ENCODE measurements at places on chromosomes 12 and 14.

DNA sequence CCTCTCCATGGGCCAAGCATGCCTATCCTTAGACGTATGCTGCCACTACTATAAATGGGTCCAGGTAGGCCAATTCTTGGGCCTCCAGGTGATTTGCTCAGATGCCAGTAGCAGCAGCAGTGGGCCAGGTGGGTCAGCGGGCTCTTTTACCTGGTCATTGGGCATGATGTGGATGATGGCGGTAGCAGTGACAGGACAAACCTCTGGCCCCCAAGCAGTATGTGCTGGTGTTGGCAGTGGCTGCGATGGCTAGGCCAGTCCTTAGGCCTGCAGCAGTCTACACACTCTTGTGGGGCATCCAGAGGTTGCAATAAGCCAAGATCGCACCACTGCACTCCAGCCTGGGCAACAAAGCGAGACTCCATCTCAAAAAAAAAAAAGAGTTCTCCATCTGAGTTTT lies 19.1 kb upstream of the VASH1 start:
- DNase-seq, result no peak

DNA sequence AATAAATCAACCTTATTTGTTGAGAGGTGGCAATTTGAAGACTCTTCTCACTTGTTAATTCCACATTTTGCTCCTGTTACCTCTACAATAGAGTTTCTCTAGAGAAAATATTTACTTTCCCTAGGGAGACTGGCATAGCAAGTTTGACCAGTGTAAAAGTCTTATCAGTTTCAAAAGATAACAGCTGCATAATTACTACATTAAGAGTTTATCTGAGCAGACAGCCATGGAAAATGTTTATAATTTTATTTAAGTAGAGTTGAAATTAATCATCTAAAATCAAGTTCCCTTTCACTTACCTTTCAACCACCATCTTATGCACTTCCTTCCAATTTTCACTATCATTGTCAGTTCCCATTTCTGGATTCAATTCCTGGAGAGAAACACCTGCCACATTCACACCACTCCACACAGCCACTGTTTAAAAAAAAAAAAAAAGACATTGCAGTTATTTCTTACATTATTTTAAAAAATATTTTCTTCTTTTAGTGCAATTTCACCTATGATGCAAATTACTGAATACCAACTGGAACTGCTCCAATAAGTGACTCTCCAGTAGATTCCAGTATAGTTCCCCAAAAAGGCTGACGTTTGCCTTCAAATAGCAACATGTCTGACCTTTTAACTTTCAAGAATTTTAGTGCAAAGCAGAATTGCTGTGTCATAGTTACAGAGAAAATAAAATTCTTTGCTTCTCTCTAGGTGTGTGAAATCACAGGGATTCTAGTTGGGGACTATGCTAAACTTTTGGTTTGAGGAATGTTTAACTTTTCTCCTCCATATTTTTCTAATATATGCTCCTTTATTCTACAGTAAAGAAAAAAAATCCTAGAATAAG lies 19.4 kb downstream of the LDHB start:
- DNase-seq, result no peak

GRCh38 chr14:90496379-90496778 lies 99.5 kb downstream of the CALM1 start:
- no peak for DNase-seq

GRCh38 chr14:102417646-102418045 lies 54.9 kb downstream of the TECPR2 start:
- DNase-seq, result no peak

DNA sequence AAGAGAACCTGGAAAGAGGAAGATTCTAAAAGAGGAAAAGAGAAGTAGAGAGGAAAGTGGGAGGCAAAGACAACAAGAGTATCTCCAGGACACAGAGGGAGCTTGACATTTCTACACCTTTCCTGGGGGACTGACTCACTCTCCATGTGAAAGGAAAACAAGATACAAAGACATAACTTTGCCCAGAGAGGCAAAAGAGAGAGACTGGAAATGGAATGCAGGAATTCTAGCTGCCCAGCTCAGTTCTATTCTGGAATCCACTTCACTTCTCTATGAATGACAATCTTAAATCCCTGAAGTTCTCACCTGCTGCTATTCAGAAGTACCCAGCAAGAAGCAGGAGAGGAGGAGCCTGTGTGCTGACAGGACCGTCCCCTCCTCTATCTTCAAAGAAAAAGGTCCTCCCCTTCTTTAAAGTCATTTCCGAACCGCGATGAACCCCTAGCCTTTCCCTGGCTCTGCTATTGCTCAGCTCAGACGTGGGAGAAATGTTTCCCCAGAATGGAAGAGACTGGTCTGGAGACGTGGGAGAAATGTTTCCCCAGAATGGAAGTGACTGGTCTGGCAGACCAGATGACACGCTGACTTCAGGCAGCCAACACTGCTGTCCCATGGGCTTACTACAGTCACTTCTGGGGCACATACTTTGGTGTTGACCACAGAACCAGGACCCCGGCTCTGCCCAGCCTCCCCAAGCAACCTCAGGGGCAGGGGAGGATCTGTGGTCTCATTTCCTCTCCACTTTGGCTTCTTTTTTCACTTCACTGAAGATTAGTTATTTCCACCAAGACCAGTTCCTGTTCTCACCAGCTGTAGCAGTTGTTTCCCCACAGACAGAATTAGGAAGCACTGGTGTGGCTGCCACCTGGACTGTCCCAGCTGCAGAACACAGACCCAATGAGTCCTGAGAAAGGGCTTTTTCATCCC lies 8.3 kb downstream of the FMNL3 start:
- peak; percentile 74 for DNase-seq

- no peak for DNase-seq
Measured at GRCh38 chr12:121927813-121928212, 9.4 kb downstream of the CFAP251 start.

GRCh38 chr12:52280796-52281560 lies 6.5 kb downstream of the KRT86 start:
- DNase-seq, result peak; percentile 97

- DNase-seq, result no peak
Measured at GRCh38 chr12:46558677-46559076, 186.1 kb upstream of the SLC38A2 start.

DNA sequence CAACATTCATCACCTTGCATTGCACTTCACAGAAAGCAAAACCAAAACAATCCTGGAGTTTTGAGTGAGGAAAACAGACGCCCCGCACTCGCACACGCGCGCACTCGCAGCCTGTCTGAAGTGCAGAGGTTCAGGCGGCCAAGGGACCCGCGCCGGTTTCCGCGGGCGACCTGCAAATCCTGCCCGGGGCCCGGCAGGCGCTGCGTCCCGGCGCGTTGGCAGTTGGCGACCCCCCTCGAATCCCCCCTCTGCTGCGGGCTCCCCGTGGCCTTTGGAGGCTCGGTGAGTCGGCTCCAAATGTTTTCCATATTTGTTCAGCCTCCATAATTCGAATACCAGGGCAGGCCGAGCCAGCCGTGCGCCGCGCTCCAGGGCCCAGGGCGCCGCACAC lies at the start of gene SSPN:
SSPN (plus strand) TSS at position 324 of the 391 bp plus-strand sequence. CDS start 100 bp downstream, outside the sequence.
- no peak for DNase-seq

GRCh38 chr14:71078500-71078899 lies 171.2 kb downstream of the PCNX1 start:
- no peak for DNase-seq

DNA sequence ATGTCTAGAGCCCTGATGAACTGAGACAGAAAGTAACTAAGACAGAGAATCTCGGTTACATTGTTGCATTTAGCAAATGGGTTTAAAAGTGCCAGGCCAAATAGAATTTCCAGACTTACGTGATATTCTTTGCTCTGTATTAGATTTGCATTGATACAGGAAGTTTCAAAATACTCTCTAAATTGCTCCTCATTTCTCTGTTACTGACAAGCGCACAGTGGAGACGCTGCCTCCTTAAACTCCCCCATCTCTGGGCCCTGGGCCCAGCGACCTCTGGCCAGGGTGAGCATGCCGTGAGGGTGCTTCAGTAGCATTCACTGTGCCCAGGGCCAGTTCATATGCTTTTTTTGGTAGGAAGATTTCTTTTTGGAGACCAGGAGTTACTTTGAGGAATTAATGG lies 22.9 kb upstream of the EVL start:
- DNase-seq, result no peak

DNA sequence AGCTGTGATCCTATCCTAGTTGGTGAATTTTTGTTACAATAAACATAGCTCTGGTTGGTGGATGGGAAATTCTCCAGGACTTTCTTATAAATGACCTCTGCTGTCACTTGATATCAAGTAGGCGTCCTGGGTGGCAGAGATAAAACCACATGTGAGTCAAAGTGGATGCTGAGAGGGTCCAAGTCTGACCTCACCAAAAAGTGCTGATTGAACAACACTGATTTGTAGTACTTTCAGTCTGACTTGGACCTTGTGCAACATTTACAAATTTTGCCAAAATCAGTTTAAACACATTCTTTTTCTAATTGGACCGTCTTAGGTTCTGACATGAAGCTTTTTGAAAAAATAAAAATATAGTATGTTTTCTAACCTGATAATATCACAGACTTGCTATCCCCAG lies 585.6 kb downstream of the GALC start:
- no peak for DNase-seq

- peak; percentile 70 for DNase-seq
Measured at GRCh38 chr12:85509857-85510256, 229.8 kb downstream of the ALX1 start.

DNA sequence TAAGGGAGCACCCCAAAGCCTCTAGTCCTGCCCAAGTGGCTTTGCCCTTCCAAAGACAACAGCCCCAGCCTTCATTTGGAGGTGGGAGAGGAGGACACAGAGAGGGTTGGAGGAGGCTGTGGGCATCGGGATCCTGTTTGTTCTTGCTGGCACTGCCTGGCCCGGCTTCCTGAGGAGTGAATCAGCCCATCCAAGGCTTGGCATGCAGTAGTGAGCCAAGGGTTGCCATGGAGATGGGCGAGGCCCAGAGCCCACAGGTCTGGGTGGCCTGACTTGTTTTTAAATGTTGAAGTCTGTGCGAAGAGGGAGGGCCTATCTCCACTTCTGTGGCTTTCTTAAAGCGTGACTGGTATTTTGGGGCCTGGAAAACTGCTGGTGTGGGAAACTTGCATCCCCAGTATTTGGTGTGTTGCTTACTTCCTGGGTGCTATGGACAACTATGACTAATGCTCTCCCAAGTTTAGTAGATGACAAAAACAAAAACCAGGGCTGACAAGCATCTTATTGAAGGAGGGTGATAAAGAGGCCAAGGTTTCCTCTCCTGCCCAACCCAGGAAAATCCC lies 15.8 kb downstream of the CD9 start:
- DNase-seq, result peak; percentile 99

- no peak for DNase-seq
Measured at GRCh38 chr12:26113181-26113654, 11.6 kb downstream of the BHLHE41 start.

DNA sequence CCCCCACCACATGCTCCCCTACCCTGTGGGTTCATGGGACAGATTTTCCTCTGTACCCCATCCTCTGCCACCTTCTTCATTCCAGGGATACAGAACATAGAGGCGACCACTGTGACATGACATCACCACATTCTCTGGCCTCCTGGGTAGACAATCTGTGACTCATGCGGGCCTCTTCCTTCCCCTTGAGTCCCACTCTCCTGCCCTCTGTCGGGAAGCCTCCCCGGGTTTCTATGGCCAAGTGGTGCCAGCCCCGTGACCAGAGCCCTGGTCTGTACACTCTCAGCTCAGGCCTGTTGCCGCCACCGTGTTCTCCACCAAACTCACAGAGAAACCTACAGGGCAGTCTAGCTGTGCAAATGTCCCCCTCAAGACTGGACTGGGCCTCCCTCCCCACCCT lies 8.0 kb downstream of the CLMN start:
- DNase-seq, result peak; percentile 73

- no peak for DNase-seq
Measured at GRCh38 chr14:90632451-90632850, 183.8 kb downstream of the TTC7B start.

DNA sequence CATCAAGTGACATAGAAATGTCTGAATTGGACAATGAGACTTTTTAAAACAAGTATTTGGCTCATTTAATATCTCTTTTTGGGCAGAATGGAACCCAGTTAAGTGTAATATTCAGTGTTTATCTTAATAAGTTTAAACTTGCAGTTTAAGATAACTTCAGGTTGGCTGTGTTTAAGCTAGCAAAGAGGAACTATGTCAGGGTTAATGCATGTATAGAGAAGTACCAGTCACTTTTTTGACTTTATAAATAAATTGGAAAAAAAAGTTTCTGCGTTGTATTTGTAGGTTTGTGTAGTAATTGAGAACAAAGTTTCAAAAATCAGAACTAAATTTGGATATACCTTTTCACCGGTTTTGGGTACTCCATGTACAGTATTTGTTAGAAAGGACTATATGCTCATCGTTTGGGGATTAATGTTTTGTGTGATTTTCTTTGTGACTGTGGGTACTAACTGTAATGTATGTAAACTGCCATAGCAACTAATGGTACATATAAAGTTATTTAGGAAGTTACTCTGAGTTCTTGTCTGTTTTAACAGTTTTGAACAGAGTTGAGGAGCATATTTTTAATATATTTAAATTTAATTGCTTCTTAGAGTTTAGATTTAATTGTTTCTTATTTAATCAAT lies 4.5 kb downstream of the HMGA2 start:
- DNase-seq, result no peak

- DNase-seq, result no peak
Measured at GRCh38 chr12:19461999-19462398, 22.7 kb downstream of the AEBP2 start.

- DNase-seq, result no peak
Measured at GRCh38 chr12:1865284-1865866, 45.0 kb downstream of the LRTM2 start.
